ENCODE measurements at places on chromosomes 1 and 21.

- DNase-seq = no peak
Measured at GRCh38 chr1:1946540-1946939, 27.5 kb upstream of the TMEM52 start.

- DNase-seq = no peak
Measured at GRCh38 chr1:171828794-171829193, 12.5 kb upstream of the DNM3 start.

- no peak for DNase-seq
Measured at GRCh38 chr1:37051346-37051745, 17.0 kb upstream of the GRIK3 start.

DNA sequence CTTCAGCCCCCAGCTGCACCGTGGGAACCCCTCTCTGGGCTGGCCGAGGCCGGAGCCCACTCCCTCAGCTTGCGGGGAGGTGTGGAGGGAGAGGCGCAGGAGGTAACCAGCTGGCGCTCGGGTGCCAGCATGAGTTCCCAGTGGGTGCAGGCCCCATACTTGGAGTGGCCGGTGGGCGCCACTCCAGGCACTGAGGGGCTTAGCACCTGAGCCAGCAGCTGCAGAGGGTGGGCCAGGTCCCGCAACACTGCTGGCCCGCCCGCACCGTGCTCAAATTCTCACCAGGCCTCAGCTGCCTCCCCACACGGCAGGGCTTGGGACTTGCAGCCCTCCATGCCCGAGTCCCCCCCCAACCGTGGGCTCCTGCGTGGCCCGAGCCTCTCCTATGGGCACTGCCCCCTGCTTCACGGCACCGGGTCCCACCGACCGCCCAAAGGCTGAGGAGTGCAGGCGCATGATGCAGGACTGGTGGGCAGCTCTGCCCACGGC lies 47.2 kb downstream of the LRRC53 start:
- DNase-seq = no peak

DNA sequence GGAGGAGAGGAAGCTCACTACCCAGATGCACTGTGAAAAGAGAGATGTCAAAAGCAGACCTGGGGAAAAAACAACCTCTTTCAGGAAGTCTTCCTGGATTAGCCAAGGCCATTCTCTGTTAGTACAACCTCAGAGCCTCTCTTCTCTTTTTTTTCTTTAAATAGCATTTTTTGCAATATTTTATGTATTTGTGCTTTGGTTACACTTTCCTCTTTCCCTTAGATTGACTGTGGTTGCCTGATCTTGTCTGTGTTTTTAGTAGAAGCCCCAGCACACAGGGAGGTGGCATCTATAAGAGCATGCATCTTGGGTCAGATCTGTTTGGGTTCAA lies 18.8 kb downstream of the SLC26A9 start:
- no peak for DNase-seq

- DNase-seq = no peak
Measured at GRCh38 chr1:3652548-3653285, 401 bp downstream of the TP73 start.

All from activated naive CD8-positive, alpha-beta T cell treated with anti-CD3 and anti-CD28 coated beads, Interleukin-2, amount 50 U/mL, for 24 hours (primary cell).